ENCODE measurements at places on chromosomes 1 and 21.

GRCh38 chr1:235011064-235011598, 117.5 kb downstream of the TOMM20 start:
- DNase-seq: no peak

DNA sequence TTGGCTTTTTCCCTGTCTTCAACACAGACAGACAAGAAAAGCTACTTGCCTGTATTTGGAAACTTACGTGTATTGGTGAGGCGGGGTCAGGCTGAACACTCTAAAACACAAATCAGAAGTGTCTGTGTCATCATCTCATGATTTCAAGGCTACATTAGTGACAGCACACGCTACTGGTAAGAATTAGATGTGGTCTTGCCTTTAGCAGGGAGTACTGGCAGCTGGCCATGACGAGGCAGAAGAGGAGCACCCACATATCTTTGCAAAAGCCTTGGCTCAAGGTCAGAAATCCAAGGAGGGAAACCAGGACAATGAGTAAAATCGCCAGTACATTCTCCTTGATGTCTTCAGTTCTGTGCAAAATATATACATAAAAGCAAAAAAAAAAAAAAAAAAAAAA, 77.7 kb downstream of the PCNX2 start:
- no peak for DNase-seq

GRCh38 chr1:18328803-18329202, 151.9 kb upstream of the KLHDC7A start:
- DNase-seq: no peak

DNA sequence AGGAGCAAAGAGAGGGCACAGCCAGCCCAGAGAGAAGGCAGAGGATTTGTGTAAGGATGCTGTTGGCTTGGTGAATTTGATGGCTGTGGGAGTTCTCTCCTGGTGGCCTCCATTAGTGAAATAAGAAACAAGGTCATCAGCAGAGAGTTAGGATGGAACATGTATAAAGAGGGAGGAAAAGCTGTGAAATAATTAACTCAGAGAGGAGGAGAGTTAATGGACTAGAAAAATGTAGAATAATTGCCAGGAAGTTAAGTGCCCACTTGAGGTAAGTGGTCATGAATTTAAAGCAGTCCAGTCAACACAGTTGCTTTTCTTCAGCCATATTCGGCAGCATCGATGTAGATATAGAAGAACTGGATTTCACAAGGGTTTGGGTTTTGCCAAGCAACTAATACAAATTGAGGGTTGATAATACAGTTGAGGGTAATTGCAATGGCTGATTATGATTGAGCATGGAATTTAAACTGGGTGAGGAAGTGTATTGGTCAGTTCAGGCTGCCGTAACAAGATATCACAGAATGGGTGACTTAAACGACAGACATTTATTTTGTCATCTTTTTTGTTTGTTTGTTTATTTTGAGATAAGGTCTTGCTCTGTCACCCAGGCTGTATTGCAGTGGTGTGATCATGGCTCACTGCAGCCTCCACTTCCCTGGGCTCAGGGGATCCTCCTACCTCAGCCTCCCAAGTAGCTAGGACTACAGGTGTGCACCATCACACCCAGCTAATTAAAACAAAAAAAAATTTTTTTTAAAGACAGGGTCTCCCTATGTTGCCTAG, 31.7 kb upstream of the KLF17 start:
- DNase-seq: no peak

GRCh38 chr1:26921126-26921539, 410 bp upstream of the NUDC start:
- DNase-seq: no peak

GRCh38 chr1:21645550-21645949, 23.6 kb downstream of the RAP1GAP start:
- no peak for DNase-seq

- DNase-seq: no peak
Measured at GRCh38 chr1:71635568-71635967, 554.7 kb upstream of the ZRANB2 start.

- no peak for DNase-seq
Measured at GRCh38 chr1:220921971-220922635, 42.9 kb downstream of the HLX start.

GRCh38 chr1:31617916-31618746, 642 bp downstream of the HCRTR1 start:
- peak; percentile 57 for DNase-seq

- no peak for DNase-seq
Measured at GRCh38 chr21:45056917-45057560, 17.3 kb upstream of the ADARB1 start.

DNA sequence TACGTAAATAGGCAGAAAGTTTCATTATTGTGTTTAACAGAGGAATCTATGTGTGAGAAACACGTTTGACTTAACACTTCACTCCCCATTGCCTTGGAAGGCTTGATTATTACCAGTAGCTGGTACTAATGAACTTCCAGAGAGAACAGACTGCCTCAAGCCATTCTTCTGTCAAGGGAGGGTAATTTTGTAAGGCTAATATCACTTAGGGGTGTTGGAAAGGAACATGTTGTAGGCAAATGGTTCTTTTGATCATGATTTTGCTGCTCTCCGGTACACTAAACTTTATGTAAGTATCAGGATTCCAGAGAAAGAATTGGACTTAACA, 1.8 kb downstream of the LAMC1 start:
- DNase-seq: no peak

- no peak for DNase-seq
Measured at GRCh38 chr21:43970551-43970950, 41.6 kb upstream of the TRAPPC10 start.

GRCh38 chr1:113095790-113096455, 22.9 kb downstream of the LRIG2 start:
- DNase-seq: no peak

DNA sequence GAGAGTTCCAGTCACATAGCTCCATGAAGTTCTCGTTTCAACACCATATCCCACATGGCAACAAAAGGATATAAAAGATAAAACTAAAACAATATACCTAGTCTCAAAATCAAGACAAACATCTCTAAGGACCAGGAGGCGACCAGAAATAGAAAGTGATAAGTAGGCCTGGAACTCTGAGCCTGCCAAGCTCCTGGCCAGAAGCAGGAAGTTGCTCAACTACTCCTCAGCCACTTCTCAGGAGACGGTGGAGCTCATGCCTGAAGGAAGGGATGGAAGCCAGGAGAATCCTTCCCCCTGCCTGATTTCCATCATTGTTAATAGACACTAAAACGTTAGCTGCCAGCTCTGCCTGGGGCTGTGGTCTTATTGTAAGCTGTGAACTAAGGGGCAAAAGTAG, 94.7 kb downstream of the DISP1 start:
- no peak for DNase-seq

DNA sequence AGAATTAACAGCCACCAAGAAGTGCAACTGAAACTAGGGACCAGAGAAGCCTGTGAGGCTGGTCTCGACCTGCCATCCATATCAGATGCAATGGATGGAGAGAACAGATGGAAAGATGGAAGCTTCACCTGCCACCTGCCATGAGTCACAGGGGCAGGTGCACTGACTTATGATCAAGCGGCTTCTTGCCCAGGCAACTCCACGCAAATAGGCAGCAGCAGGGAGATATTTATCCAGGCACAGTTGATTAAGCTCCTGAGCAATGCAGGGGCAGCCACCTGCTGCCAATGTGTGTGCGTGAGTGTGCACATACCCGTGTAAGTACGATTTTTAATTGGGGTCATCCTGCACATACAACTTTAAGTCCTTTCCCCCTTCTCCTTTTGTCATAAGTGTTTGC, 174.2 kb downstream of the PTPRU start:
- DNase-seq: peak; percentile 94

DNA sequence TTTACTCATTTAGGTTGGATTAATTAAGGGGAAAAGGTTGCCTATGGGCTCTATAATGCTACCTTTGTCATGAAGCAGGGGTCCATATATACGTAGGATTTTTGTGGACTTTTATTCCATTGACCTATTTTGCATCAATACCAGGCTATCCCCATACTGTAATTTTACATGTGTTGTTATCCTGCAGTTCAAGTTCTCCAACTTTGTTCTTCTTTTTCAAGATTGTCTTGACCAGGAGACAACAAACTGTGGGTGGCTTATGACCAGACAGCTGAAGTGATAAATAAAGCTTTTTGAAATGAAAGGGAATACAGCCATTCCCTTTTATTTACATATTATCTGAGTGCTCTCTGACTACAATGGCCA, 345.7 kb downstream of the BARHL2 start:
- no peak for DNase-seq

DNA sequence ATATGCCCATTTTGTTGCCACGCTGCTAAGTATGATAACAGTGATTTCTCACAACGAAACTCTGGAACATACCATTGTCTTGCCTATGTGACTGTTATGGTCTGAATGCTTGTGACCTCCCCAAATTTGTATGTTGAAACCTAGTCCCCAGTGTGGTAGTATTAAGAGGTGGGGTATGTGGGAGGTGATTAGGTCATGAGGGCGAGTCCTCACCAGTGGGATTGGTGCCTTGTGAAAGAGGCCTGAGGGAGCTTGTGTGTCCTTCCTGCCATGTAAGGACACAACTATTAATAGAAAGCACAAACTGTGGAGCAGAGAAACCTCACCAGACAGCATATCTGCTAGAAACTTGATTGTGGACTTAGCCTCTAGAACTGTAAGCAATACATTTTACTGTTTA, 84.6 kb downstream of the SELENOF start:
- DNase-seq: no peak

GRCh38 chr1:39680751-39681150, 8.8 kb upstream of the NT5C1A start:
- no peak for DNase-seq

DNA sequence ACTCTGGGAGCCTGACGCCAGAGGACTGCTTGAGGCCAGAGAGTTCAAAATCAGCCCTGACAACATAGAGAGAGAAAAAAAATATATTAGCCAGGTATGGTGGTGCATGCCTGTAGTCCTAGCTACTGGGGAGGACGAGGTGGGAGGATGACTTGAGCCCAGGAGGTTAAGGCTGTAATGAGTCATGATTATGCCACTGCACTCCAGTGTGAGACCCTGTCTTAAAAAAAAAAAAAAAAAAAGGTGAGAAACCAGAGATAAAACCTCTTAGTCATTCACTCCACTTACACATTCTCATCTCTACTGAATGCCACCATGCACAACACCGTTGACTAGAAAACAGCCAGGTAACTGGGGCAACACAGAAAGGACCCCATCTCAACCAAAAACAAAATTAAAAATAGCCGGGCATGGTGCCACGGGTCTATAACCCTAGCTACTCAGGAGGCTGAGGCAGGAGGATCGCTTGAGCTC, 178.1 kb downstream of the SLC45A1 start:
- no peak for DNase-seq

GRCh38 chr21:28761674-28762356, 230.9 kb downstream of the LTN1 start:
- DNase-seq: no peak

DNA sequence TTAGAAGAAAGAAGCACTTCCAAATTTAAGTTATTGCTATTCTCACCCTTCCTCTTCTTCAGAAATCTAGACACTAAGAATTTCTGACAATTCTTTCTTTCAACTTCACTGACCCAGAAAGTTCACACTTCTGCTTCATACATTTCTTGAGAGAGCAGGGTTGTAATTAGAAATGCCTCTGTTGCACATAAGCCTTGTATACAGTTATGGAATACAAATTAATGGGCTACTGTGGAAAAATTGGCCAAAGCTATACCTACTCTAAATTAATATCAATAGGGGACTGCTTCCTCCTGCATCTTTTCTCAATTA, 1.5 kb downstream of the TNFSF18 start:
- no peak for DNase-seq

GRCh38 chr1:220838578-220838977, 40.7 kb upstream of the HLX start:
- no peak for DNase-seq

- no peak for DNase-seq
Measured at GRCh38 chr1:229114315-229114714, 156.6 kb upstream of the RAB4A start.

DNA sequence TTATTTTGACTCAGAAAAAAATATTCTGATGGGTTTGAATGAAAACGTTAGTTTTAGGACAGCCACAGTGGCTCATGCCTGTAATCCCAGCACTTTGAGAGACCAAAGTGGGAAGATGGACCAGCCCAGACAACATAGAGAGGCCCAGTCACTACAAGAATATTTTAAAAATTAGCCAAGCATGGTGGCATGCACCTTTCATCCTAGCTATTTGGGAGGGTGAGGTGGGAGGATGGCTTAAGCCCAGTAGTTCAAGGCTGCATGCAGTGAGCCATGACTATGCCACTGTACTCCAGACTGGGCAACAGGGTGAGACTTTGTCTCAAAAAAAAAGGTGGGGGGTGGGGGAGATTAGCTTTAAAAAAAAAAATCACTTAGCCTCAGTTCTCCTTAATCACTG, 127.5 kb downstream of the LBR start:
- DNase-seq: no peak

GRCh38 chr21:15400905-15401304, 328.9 kb upstream of the USP25 start:
- DNase-seq: no peak
